ENCODE measurements at places on chromosomes 13 and 19.

DNA sequence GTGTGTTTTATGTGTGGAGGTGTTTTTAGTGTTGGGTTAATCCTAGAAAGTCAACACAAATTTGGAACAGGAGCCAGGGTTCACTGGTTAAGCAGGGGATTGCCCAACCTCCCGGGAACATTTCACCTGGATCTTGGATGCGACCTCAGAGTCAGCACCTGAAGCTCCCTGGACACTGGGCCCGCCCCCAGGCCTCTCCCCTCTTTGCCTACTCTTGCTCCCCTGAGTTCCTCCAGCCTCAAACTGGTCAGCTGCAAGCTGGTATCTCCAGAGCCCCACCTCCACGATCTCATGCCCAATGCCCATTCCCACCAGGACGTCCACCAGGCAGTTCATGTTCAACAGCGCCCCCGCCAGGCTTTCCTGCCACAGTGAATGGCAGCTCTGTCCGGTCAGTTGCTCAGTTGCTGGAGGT is 9.7 kb downstream of the HSD17B14 start:
- no peaks in the 10 kb centered on the region for H3K27me3 ChIP-seq
- no peak overlapping the region for H3K27ac ChIP-seq
- no peaks in the 10 kb centered on the region for H3K4me1 ChIP-seq

- DNase-seq, result peak; percentile 86
- no peak overlapping the region for H3K4me3 ChIP-seq
- peaks cover 7% of the 10 kb centered on the region for H3K4me1 ChIP-seq
- H3K27ac ChIP-seq, result no peak overlapping the region
- H3K36me3 ChIP-seq, result peaks cover under 1% of the 10 kb centered on the region
Measured at GRCh38 chr19:47790398-47790814, 11.9 kb downstream of the SELENOW start.

DNA sequence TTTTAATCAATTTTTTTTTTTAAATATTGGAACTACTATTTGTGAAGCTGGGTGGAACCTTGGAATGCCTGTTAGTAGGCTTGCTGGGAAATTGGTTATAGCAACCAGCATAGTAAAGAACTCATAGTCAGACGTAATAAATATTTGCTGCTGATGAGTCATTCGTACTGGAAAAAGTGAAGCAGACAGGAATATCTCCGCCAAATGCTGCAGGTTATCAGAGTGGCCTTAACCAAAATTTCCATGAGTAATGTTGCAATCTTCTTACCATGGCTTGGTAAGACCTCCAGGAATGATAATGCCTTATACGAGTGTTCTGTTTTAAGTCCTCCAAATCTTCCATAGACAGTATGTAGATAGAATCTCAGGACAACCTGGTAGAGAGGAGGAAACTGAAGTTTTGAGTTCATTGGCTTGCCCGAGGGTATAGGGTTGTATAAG is 34.2 kb downstream of the MBNL2 start:
- H3K27me3 ChIP-seq, result no peaks in the 10 kb centered on the region
- H3K36me3 ChIP-seq, result no peaks in the 10 kb centered on the region
- no peak overlapping the region for H3K27ac ChIP-seq
- peaks cover 41% of the 10 kb centered on the region for H3K4me1 ChIP-seq
- no peak for DNase-seq
- H3K4me3 ChIP-seq, result no peak overlapping the region

DNA sequence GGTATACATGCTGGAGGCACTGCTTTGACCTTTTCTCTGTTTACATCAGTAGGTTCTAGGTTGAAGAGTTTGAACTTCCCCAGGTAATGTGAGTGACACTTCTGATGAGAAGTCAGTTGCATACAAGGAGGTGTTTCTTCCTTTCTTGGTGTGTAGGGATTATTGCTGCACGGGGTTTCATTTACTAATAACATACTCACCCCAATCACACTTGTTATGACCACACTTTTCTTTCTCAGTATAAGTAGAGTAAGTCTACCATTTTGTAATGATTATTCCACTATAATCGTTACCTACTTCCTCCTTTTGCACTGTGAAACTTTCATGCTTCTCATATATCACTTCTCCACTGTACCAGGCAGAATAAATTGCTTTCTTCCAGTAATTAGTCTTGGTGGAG is 138.0 kb downstream of the TNFSF13B start:
- H3K4me3 ChIP-seq, result no peak overlapping the region
- H3K27me3 ChIP-seq, result no peaks in the 10 kb centered on the region
- no peak overlapping the region for H3K27ac ChIP-seq
- no peak for DNase-seq

- DNase-seq, result no peak
- H3K27ac ChIP-seq, result no peak overlapping the region
- no peaks in the 10 kb centered on the region for H3K4me1 ChIP-seq
- no peaks in the 10 kb centered on the region for H3K36me3 ChIP-seq
- H3K27me3 ChIP-seq, result peaks cover 10% of the 10 kb centered on the region
- no peak overlapping the region for H3K4me3 ChIP-seq
Measured at GRCh38 chr13:47038188-47038587, 141.3 kb upstream of the HTR2A start.

DNA sequence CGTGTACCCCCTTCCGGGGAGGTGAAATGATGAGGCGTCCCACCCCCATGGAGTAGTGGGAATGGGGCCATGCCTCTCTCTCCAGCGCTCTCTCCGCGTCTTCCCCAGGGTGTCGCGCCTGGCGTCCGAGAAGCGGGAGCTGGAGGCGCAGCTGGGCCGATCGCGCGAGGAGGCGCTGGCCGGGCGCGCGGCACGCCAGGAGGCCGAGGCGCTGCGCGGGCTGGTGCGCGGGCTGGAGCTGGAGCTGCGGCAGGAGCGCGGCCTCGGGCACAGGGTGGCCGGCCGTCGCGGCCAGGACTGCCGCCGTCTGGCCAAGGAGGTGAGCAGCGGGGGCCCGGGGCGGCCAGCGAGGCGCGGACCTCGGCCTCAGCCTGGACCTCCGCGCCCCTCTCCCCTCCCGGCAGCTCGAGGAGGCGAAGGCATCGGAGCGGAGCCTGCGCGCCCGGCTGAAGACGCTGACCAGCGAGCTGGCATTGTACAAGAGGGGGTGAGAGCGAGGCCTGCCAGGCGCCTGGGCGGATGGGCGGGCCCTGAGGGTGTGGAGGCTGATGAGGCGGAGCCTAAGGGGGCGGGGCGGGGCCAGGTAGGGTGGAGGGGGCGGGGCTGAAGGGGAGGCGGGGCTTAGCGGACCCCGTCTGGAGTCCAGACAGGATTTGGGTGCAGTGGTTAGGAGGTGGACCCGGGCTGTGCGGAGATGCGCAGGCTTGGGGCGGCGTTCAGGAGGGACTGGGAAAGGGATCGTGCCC is 7.7 kb downstream of the PGLYRP1 start:
- H3K27me3 ChIP-seq, result peaks cover 13% of the 10 kb centered on the region
- DNase-seq, result peak; percentile 70
- peak overlapping the region; percentile 32 for H3K27ac ChIP-seq
- H3K4me1 ChIP-seq, result peaks cover 17% of the 10 kb centered on the region

DNA sequence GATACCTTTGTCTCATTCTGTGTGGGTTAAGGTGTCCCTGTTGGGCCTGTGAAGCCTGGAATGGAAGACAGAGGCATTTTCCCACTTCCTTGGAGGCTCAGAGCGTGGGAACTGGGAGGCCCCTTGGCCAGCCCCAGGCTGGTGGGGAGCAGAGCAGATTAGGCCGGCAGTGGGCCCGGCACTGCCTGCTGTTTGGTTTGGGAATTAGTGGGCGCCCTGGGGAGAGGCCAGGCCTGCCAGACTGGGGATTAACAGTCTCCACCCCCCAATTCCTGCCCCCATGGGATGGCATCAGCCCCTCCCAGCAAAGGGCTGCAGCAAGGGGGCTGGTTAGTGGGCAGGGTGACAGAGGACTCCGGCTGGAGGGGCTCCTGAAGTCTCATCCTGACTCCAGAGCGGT is 3.1 kb upstream of the BEST2 start:
- no peak overlapping the region for H3K4me3 ChIP-seq
- H3K36me3 ChIP-seq, result peaks cover 36% of the 10 kb centered on the region
- H3K27me3 ChIP-seq, result peaks cover 12% of the 10 kb centered on the region
- no peak overlapping the region for H3K27ac ChIP-seq
- DNase-seq, result no peak
- H3K4me1 ChIP-seq, result no peaks in the 10 kb centered on the region
